Right renal cortex interstitium (tissue), 3 donors: ENCODE measurements at places on chromosomes 1 and 21. TPM values are rescaled to one million over a fixed set of nuclear protein-coding genes. Genes with fewer than 3 reads are reported as not detected.

DNA sequence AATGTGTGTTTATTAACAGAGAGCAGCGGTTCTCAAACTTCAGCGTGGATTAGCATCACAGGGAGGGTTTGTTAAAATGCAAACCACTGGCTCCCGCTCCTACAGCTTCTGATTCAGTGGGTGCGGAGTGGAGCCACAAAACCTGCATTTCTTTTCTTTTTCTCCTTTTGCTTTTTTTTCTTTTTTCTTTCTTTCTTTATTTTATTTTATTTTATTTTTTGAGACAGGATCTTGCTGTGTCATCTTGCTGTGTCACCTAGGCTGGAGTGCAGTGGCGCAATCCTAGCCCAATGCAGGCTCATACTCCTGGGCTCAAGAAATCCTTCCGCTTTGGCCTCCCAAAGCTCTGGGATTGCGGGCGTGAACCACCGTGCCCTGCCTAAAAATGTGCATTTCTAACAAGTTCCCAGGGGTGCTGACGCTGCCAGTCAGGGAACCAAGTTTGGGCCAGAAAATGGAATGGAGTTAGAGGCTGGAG lies 20.9 kb upstream of the SLC1A7 start:
- no peak for DNase-seq

DNA sequence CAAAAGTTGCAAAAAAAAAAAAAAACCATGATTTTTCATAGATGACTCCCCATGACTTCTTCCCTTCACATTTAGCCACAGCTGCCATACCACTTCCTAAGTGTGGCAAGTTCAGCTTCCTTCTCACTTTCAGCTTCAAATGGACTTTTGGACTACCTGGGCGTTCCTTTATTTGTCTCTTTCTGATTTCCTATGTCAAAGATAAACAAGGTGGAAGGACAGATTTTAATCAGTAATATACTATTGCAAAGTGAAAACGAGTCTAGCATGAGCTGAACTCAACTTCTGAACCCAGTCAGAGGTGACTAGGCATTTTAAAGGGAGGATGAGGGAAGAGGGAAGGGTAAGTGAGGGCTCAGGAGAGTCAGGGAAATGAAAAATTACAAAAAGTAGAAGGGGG lies 14.4 kb upstream of the SCCPDH start:
- no peak for DNase-seq

DNA sequence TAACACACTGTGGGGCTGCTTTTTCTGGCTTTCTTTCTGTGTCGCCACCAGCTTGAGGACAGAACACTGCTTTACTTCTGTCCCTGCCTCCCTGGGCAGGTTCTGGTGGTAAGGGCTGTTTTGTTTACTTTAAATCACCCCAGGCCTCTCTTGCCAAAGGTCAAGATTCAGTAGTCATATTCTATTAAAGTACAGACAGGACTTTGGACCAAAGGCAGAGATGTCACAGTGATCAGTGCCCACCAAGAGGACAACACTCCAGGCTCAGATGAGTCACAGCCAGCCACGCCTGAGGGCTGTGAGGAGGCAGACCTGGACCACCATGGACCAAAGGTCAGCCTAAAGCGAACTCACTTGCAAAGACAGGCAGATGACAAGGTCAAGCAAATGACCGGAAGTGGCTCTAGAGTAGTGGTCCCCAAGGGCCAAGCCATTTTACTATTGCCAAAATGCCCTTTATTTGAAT lies 200.0 kb downstream of the RHOU start:
- no peak for DNase-seq

- no peak for DNase-seq
These were observed 18.6 kb downstream of the RO60 start for GRCh38 chr1:193077991-193078390.

- DNase-seq: no peak
These were observed 22.9 kb downstream of the PTPRU start for GRCh38 chr1:29258976-29259801.

The L1TD1 gene
- polyA plus RNA-seq: 7.3 TPM
